ENCODE measurements at places on chromosomes 13 and 19.

- DNase-seq: no peak
Measured at GRCh38 chr13:113667771-113668490, 912 bp downstream of the GRK1 start.

DNA sequence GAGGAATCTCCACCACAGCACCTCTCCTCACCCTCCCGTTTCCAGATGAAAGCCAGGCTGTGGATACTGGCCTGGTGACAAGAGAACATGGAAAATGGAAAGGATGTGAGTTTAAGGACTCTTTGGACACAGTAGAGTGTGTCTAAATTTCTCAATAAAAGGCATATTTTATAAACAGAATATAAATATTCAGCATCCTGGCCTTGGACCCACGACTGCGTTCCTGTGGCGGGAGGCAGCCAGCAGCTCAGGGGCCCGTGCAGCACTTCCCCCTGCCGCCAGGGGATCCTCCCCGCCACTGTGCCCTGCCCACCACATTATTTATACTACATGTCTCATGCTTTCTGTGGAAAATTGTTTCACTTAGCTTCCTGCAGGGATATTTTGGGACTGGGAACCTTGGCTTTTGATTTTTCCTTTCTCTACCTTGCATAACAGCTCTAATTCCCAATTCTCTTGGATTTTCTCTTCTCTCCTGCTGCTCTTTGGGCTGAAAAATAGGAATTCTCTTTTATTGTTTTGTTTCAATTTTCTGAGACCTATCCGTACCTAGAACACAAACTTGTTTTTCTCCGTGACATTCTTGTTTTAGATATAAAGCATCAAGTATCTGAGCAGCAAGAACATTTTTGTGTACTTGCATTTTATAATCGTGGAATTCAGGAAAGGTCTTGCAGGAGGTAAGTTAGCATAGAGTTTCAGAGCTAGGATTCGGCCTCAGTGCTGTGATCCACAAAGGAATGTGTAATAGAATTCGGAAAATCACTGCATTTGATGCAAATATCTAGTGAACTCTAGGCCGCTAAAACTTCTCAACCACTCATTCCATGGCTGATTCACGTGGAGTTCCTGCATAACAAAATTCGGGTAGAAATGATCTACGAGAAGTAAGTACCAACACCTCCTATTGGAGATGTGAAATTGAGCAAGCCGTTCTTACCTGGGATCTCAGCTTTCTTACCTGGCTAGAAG lies 107.7 kb upstream of the SPATA13 start:
- no peak for DNase-seq

GRCh38 chr13:104447348-104447747 lies 1381.1 kb upstream of the SLC10A2 start:
- no peak for DNase-seq

- DNase-seq: no peak
Measured at GRCh38 chr19:18832306-18833140, 764 bp downstream of the UPF1 start.

DNA sequence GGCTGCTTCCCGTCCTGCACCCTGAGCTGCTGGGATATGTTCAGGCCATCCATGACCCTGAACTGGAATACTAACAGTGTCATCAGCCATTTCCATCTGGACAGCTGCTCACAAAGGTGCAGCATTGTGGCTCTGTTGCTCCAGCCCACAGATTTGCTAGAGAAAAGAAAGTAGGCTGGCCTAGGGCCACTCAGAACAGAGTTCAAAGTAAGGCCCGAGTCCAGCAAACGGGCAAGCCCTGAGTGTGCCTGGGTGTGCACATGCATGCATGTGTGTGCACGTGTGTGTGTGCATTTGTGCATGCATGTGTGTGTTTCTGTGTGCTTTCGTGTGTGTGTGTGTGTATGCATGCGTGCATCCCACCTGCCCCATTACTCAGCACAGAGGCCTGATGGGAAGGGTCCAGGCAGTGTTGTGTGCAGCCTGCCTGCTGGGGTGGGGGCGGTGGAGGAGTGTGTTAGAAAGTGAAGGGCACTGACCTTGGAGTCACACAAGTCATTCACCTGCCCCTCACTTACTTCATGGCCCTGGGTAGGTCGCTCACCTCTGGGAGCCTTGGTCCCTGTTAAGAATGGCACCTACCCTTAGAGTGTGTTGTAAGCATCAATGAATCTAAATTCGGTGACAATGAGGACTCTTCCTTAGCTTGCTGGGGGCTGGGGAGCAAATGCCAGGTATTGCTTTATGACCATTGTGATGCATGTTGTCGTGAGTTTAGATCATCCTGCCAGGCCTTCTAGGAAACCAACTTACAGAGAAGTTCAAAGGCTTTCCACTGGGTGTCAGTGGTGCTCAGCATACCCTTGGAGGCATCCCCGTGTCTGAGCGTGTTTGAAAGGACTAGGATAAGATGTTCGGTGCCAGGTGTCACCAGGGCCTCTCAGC lies 53.2 kb downstream of the GPR12 start:
- peak; percentile 68 for DNase-seq

DNA sequence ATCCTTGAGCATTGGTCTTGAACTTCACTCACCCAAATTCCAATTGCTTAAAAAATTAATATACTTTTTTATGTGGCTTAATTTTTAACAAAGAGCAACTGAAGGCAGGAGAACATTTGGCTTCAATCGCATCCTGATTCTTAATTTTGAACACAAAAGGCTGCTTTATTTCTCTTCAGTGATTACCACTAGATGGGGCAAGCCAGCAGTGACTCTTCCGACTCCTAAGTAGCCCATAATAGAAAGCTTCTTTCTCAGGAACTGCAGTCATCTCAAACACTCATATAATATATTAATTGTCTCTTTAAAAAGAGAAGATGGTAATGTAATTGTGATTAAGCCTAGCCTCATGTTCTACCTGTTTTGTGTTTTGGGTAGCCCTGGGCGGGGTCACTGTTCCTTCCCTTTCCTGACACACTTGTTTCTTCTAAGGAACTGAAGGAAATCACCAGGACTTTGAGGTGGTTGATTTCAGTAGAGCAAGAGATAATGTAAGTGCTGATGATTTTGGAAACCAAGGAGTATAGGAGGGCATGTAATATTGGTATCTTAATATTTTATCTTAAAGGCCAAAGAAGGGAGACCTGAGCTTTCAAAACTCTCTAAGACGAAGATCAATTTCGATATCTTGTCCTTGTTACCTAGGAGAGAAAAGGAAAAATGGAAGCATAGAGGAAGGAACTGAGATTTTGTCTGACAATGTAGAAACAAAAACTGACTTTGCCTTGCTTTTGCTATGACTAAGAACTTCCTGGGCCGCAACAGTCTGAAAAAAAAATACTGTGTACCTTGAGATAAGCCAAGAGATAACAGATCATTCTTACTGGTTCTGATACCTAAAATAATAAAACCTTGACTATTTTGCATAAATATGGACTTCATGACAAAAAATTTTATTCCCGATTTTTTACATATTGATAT lies 73.1 kb downstream of the TNFSF13B start:
- DNase-seq: no peak

DNA sequence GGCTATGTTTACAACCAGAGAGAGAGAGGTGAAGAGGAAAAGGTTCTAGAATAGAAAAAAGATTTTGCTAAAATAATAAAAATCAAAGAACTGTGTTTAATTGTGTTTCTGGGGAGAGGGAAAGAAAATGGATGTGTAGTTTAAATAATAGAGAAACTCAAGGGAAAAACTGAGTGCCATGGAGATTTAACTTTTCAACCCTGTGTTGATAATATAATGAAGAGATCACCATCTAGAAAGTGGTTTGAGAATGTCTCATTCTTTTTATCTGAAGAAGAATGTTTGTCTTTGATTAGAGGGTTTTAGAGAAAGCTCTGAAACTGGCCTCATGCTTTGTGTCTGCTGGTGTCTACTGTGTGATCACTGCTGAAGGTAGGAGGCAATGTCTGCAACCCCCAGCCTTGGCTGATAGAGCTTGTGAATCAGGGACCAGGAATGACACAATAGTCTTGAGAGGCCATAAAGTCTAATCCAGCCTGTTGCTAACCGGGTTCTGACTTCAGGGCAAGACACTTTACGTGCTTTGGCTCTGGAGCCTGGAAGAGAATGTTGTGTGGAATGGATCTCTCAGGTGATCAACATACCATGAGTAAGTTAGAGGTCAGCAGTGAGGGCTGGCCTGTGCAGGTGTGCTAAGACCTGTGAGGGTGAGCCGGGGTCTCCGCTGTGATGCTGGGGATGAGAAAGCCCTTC lies 5.4 kb downstream of the COL4A2 start:
- no peak for DNase-seq

DNA sequence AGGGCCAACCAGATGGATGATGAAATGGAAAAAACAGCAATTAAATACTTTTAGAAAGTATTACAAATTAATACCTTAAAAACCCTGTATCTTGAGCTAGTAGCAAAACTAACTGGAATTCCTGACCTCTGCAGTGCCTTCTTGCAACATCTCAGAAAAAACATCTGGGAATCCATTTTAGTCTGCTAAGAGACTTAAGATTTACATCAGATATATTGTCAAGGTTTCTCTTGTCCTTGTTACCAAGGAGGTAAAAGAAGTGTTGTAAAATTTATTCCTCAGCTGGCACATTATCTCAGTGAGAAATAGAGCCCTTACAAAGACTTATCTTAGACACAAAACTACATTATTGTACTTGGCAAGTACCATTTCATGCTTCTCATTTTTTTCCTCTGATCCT lies 18.5 kb downstream of the KCNRG start:
- no peak for DNase-seq

- no peak for DNase-seq
Measured at GRCh38 chr19:5156231-5156986, 184.2 kb downstream of the PTPRS start.
